ENCODE measurements at places on chromosomes 3 and 15. TPM values are rescaled to one million over a fixed set of nuclear protein-coding genes. Genes with fewer than 3 reads are reported as not detected.

Gene CCDC191
- polyA plus RNA-seq: 1.6 TPM

Gene CPLX3
- not detected for polyA plus RNA-seq

Gene KIF23
- 1.1 TPM for polyA plus RNA-seq

DNA sequence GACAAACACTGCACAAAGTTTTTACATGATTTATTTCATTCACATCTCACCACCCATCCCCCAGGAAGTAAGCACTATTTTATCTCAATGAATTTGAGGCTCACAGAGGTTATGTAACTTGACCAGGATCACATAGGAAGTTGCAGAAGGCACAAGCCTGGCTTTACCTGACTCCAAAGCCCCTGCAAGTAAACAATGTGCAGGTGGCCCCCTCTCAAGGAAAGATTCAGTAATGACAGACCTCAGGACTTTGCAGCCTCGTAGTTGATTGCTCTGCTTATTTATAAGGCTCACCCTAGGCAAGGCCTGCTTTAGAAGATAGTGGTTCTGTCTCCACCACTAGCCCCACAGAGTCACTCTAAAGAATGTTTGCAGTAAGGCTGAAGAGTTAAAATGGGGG is 79.8 kb upstream of the MDFIC2 start:
- no peak overlapping the region for H3K4me3 ChIP-seq
- H3K27ac ChIP-seq: no peak overlapping the region
- DNase-seq: no peak
- no peaks in the 10 kb centered on the region for H3K27me3 ChIP-seq
- H3K4me1 ChIP-seq: no peaks in the 10 kb centered on the region
- no peaks in the 10 kb centered on the region for H3K36me3 ChIP-seq
